Muscle of leg (tissue), 16 donors: ENCODE measurements at places on chromosomes 6 and 20. TPM values are rescaled to one million over a fixed set of nuclear protein-coding genes. Genes with fewer than 3 reads are reported as not detected.
A peak's percentile ranks its signal among the peaks of the same experiment; 100 is the strongest.

DNA sequence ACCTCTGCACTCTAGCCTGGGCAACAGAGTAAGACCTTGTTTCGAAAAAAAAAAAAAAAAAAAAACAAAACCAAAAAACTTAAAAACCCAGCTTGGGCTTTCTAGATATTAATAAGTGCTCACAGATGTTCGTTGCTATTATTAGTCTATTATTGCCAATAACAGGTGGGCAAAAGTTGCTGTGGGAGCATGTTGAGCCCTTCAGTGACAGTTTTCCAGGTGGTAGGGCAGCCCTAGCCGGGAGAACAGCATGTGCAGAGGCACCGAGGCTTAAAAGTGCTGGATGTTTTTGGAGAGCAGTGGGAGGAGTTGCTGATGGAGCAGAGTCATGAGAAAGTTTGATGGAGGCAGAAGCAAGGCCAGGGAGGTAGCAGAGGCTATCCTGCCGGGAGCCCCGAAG, 4.4 kb downstream of the PPP1R16B start:
- no peak overlapping the region for H3K27ac ChIP-seq
- H3K27me3 ChIP-seq: peaks cover 49% of the 10 kb centered on the region
- DNase-seq: no peak
- no peaks in the 10 kb centered on the region for H3K36me3 ChIP-seq

DNA sequence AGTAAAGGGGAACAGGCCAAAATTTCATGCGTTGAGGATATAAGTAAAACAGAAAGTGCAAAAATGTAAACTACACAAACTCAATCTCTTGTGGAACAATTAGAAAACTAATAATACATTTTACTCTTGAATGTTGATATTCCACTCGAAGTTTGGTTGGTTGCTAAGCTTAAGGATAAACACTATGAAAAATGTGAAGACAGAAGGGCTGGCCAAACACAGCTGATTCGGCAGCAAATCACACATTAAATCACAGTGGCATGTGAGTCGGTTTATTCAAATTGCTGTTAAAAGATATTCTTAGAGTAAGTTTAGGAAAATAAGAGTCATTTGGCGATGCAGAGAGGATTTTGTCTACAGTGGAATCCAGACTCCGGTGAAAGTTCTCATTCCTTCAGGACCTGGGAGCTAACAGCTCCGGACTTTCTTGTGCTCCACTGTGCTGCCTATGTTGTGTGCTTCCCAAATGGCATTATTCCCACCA, 1.4 kb upstream of the EPM2A start:
- peak overlapping the region; percentile 99 for H3K27ac ChIP-seq
- H3K4me1 ChIP-seq: peaks cover 5% of the 10 kb centered on the region
- DNase-seq: peak; percentile 83
- no peaks in the 10 kb centered on the region for H3K27me3 ChIP-seq
- H3K36me3 ChIP-seq: no peaks in the 10 kb centered on the region
- H3K4me3 ChIP-seq: no peak overlapping the region

GRCh38 chr20:25289886-25290597, 42.2 kb downstream of the PYGB start:
- H3K36me3 ChIP-seq: peaks cover 70% of the 10 kb centered on the region
- no peak for DNase-seq
- H3K4me1 ChIP-seq: peaks cover 9% of the 10 kb centered on the region
- no peak overlapping the region for H3K27ac ChIP-seq
- H3K27me3 ChIP-seq: no peaks in the 10 kb centered on the region

GRCh38 chr6:128964233-128964755, 81.4 kb downstream of the LAMA2 start:
- no peaks in the 10 kb centered on the region for H3K27me3 ChIP-seq
- H3K36me3 ChIP-seq: no peaks in the 10 kb centered on the region
- H3K4me3 ChIP-seq: no peak overlapping the region

- H3K4me1 ChIP-seq: no peaks in the 10 kb centered on the region
- no peaks in the 10 kb centered on the region for H3K27me3 ChIP-seq
- H3K4me3 ChIP-seq: no peak overlapping the region
- peaks cover 18% of the 10 kb centered on the region for H3K36me3 ChIP-seq
- peak; percentile 19 for DNase-seq
Measured at GRCh38 chr6:146550911-146551310, 7.3 kb downstream of the RAB32 start.

GRCh38 chr6:131519670-131520436, 53.2 kb upstream of the ARG1 start:
- peak; percentile 20 for DNase-seq
- H3K27ac ChIP-seq: no peak overlapping the region
- H3K4me1 ChIP-seq: no peaks in the 10 kb centered on the region
- H3K36me3 ChIP-seq: no peaks in the 10 kb centered on the region
- no peaks in the 10 kb centered on the region for H3K27me3 ChIP-seq

- no peaks in the 10 kb centered on the region for H3K36me3 ChIP-seq
- H3K4me1 ChIP-seq: peaks cover 30% of the 10 kb centered on the region
- peak; percentile 98 for DNase-seq
- no peaks in the 10 kb centered on the region for H3K27me3 ChIP-seq
- H3K27ac ChIP-seq: peak overlapping the region; percentile 93
- no peak overlapping the region for H3K4me3 ChIP-seq
Measured at GRCh38 chr6:132130626-132131298, 179.6 kb upstream of the CCN2 start.

- peak overlapping the region; percentile 43 for H3K27ac ChIP-seq
- peak; percentile 85 for DNase-seq
- H3K27me3 ChIP-seq: no peaks in the 10 kb centered on the region
Measured at GRCh38 chr6:79269877-79270276, 35.4 kb upstream of the HMGN3 start.

GRCh38 chr20:51426718-51427650, 115.5 kb downstream of the NFATC2 start:
- H3K27me3 ChIP-seq: no peaks in the 10 kb centered on the region
- H3K4me3 ChIP-seq: no peak overlapping the region
- no peak for DNase-seq
- H3K27ac ChIP-seq: no peak overlapping the region
- peaks cover 16% of the 10 kb centered on the region for H3K36me3 ChIP-seq
- peaks cover 28% of the 10 kb centered on the region for H3K4me1 ChIP-seq

DNA sequence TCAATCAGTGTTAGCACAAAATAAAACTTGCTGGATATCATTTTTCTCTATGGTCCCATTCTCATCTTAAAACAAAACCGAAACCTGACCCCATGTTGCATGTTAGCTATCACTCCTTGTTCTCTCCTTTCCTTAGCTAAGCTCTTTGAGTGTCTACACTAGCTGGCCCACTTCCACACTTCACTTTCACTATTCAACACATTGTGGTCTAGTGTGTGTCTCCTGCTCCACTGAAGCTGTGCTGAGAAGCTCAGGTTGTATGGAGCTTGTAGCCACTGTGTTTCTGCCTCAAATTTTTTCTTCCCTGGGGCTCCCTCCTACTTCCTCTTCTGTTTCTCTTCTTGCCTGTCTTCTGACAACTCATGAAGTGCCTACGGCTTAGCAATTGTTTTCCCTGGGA, 223.0 kb downstream of the NKAIN2 start:
- H3K27me3 ChIP-seq: no peaks in the 10 kb centered on the region
- H3K4me3 ChIP-seq: no peak overlapping the region
- H3K36me3 ChIP-seq: no peaks in the 10 kb centered on the region

Gene GGTLC1
- total RNA-seq: not detected

Gene EYA2
- total RNA-seq: 1.5 TPM

GRCh38 chr6:38215651-38216311, 396.3 kb downstream of the ZFAND3 start:
- H3K4me3 ChIP-seq: no peak overlapping the region
- H3K36me3 ChIP-seq: no peaks in the 10 kb centered on the region
- no peaks in the 10 kb centered on the region for H3K27me3 ChIP-seq
- H3K27ac ChIP-seq: no peak overlapping the region

DNA sequence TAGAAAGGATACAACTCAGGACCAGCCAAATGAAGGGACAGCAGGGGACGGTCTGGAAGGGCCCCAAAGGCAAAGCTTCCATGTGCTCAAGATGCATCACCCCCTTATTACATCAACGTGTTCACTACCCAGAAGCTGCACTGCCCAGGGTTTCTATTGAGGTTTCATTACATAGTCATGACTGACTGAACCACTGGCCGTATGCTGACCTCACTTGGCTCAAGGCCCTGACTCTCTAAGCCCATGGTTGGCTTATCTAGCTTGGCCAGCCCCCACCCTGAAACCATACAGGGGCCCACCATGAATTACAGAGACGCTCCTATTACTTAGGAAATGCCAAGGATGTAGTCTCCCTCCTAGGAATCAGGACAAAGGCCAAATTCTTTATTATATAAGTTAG, 179.4 kb downstream of the FOXC1 start:
- no peak for DNase-seq
- no peaks in the 10 kb centered on the region for H3K36me3 ChIP-seq
- H3K4me1 ChIP-seq: peaks cover 2% of the 10 kb centered on the region
- no peaks in the 10 kb centered on the region for H3K27me3 ChIP-seq
- no peak overlapping the region for H3K27ac ChIP-seq
- H3K4me3 ChIP-seq: no peak overlapping the region

Gene COL12A1
- total RNA-seq: 658 TPM

Gene WFDC6
- not detected for total RNA-seq

Gene SULF2
- total RNA-seq: 35.6 TPM

DNA sequence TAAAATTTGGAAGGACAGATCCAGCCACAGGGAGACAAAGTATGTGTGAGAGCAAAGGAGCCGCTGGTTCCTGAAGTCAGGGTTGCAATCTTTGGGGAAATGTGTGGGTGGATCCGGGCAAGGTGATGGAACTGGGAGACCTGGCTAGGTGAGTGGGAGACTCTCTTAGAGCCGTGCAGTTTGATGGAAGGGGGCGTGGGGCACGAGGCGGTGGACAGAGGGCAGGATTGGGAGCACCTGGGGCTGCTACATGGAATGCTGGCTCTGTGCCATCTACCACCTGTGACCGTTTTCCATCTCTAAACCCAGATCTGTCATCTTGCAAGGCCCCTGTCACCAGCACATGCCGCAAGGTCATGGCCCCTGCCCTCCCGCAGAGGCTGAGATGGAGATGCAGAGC, 268.4 kb downstream of the SMOC2 start:
- no peak overlapping the region for H3K27ac ChIP-seq
- DNase-seq: no peak
- H3K27me3 ChIP-seq: peaks cover 5% of the 10 kb centered on the region
- H3K36me3 ChIP-seq: no peaks in the 10 kb centered on the region

Gene NFATC2
- 3.8 TPM for total RNA-seq

DNA sequence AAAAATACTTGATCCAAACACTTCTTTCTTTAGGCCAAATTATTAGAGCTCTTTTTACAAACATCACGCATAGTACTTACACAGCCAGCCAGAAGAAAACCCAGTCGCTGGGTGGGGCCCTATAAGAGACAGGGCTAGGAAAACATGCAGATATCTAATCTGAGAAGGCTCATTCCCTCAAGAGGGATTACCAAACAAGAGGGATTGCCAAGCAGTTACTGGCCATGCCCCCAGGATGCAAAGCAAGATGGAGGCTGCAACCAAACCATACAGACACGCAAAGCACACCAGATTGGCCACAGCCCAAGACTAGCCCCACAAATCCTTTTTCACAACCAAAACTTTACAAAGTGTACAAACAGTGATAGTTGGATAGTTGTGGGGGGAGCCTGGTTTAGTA, 1235.4 kb upstream of the GJE1 start:
- H3K4me1 ChIP-seq: no peaks in the 10 kb centered on the region
- no peak overlapping the region for H3K27ac ChIP-seq
- DNase-seq: no peak
- no peak overlapping the region for H3K4me3 ChIP-seq

Gene FAM209B
- total RNA-seq: 0.13 TPM

DNA sequence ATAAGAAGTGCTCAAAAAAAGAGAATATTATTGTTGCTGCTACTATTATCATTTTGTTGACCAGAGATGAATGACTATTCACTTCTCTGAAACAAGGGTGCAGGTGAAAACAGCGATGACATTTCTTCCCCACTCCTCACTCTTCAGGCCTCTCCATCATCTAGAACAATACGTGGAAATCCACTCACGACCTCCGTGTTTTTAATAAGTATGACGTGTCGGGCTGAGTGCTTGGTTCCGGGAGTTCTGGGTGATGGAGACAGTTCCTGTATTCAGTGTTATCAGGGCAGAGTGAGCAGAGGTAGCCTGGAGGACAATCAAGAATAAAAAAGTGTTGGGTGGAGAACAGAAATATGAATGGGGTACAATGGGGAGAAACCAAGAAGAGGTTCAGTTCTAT, 130.0 kb upstream of the ZNF217 start:
- H3K4me3 ChIP-seq: no peak overlapping the region
- no peaks in the 10 kb centered on the region for H3K36me3 ChIP-seq

GRCh38 chr20:57215826-57216471, 50.5 kb downstream of the BMP7 start:
- DNase-seq: no peak
- H3K27me3 ChIP-seq: peaks cover 22% of the 10 kb centered on the region
- no peaks in the 10 kb centered on the region for H3K36me3 ChIP-seq
- no peak overlapping the region for H3K4me3 ChIP-seq

GRCh38 chr6:83199863-83200225, 6.7 kb downstream of the RWDD2A start:
- no peak overlapping the region for H3K27ac ChIP-seq
- H3K4me1 ChIP-seq: no peaks in the 10 kb centered on the region
- no peaks in the 10 kb centered on the region for H3K27me3 ChIP-seq
- no peak overlapping the region for H3K4me3 ChIP-seq
- H3K36me3 ChIP-seq: peaks cover 22% of the 10 kb centered on the region

Gene EDN3
- 17.9 TPM for total RNA-seq

Gene KIF6
- total RNA-seq: 1.1 TPM

DNA sequence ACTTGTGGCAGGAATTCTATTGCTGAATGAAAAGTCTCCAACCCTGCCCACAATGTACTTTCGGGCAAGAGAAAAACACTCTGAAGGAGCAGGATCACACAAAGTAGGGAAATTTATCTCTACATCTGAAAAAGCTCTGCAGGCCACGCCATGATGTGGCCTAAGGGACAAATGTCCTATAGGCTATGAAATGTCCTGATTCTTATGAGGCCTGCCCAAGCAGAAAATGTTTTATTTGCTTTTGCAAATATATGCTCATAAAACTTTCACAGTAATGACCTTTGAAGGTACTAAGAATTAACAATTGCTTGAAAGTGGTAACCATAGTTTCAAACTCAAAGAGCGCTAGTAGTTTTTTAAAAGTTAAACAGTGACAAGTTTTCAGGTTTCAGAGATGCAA, 31.0 kb downstream of the SYCP2 start:
- no peaks in the 10 kb centered on the region for H3K36me3 ChIP-seq
- H3K27ac ChIP-seq: no peak overlapping the region
- no peak for DNase-seq
- no peaks in the 10 kb centered on the region for H3K4me1 ChIP-seq

Gene GTF3C6
- 57.1 TPM for total RNA-seq

- no peak overlapping the region for H3K27ac ChIP-seq
- H3K4me3 ChIP-seq: no peak overlapping the region
- H3K4me1 ChIP-seq: peaks cover 12% of the 10 kb centered on the region
- no peaks in the 10 kb centered on the region for H3K36me3 ChIP-seq
Measured at GRCh38 chr20:19375395-19375794, 163.0 kb downstream of the SLC24A3 start.

Gene SLC22A1
- 1.2 TPM for total RNA-seq

Gene PLAGL1
- 105 TPM for total RNA-seq

Gene WFDC5
- total RNA-seq: not detected

DNA sequence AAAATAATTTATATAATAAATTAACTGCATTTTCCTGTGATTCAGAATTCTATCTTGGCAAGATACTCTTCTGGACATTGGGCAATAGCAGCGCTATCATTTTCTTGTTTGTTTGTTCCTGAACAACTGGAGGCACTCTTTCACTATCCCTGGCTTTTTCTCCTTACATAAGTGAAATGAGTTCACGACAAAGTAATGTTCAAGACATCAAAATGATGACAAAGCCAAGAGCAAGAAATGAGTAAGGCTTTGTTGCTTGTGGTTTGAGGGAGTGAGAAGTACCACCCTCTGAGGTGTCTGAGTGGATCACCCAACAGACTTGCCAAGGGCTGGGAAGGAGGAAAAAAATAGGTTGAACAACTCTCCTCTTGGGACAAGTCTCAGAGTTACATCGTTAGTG, 466.6 kb upstream of the JAG1 start:
- no peak overlapping the region for H3K4me3 ChIP-seq
- H3K27me3 ChIP-seq: no peaks in the 10 kb centered on the region
- DNase-seq: no peak
- H3K27ac ChIP-seq: no peak overlapping the region
